ENCODE measurements at places on chromosomes 12 and 14.

DNA sequence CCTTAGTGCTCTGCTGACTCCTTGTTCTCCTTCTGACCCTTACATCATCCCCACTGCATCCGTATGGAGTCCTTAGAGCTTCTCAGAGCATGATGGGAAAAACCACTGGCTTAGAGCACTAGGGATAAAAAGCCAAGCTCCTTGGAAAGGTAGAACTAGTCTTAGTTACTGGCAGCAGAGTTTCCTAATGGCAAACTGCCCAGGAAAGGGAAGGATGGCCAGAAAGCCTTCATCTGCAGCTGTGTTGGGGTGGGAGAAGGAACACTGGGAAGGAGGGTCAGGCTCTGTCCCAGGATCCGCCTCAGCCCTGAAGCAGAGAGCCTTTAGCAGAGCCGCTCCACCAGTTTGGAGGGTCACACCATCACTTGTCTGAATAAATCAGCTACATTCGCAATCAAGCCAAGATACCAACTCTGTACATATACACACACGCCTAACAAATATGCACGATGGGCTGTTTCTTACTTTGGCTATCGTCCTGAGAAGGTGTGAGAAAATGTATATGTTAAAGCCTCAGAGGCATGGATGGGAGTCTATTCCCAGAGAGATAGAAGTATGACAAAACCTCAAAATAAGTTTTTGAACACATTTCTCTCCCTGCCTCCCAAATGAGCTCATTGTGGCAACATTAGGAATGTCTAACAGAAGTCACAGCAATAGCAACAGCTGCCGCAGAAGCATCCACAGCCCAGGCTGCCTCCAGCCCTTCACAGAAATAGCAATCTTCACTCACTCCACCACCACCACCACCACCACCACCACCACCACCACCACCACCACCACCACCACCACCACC is 18.6 kb upstream of the GALNT8 start:
- no peak for DNase-seq

GRCh38 chr14:32078023-32078857 is 1.1 kb downstream of the ARHGAP5 start:
- DNase-seq = peak; percentile 56

DNA sequence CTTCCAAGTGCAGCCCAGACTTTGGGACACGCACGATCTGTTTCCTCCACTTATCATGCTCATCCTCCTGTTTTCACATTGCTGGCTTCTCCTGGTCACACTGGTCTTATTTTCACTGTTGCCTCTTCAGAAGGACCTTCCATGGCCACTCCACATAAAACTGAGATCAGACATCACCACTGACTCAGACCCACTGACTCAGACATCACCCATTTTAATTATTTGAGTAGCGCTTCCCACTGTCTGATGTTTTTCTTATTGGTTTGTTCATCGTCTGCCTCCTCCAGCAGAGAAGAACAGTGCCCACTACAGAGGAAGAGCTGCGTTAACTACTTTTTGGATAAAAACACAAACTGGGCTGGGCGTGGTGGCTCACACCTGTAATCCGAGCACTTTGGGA is 270.5 kb upstream of the PWP1 start:
- no peak for DNase-seq

DNA sequence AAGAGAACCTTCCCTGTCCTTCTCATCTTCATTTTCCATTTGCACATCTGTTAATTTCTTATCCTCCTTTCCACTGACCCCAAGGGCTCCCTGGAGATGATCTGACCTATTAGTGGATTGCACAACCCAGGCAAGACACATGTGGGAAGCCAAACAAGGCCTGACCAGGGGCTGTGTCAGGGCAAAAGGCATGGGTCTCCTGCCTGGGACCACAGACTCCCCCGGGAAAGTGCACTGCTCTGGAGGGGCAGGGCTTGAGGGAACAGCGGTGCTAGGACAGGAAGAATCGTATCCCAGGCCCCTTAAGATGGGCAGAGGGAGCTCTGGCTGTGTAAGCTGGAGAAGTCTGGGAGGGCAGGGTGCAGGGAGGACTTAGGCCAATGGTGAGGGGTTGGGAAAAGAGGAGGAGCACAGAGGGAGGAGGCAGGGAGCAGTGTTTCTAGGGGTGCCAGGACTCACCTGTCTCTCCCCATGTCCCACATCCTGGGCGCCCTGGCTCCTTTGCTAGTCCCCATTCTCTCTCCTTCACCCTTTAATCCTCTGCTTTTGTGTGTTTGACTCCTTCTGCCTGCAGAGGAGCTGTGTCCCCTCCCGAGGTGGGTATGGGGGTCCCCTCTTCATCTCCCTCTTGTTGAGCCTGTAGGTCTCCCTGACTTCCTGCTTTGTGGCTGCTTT is 25.3 kb downstream of the PLEKHG3 start:
- DNase-seq = no peak
